ENCODE measurements at places on chromosomes 1 and 21. TPM values are rescaled to one million over a fixed set of nuclear protein-coding genes. Genes with fewer than 3 reads are reported as not detected.

DNA sequence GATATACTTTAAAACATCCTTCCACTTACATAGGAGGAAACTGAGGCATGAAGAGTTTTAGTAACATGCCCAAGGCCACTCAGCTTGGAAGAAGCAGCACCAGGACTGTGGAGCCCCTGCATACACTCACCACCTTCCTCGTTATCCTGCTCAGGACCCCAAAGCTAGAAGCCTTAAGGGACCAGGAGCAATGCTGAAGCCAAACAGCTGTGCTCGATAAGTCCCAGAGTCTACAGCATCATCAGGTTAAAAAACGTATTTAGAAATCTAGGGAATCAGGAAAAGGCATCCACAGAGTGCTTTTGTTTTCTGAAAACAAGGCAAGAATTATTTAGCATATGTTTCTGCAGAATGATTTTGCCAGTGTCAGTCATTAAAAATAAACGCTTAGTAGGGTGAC is 301.7 kb upstream of the ESRRG start:
- no peak for DNase-seq

- DNase-seq = no peak
Measured at GRCh38 chr21:29168891-29169315, 38.5 kb downstream of the MAP3K7CL start.

KPRP gene
- not detected for polyA plus RNA-seq

GRCh38 chr21:39630827-39631226 is 18.1 kb downstream of the B3GALT5 start:
- DNase-seq = no peak

FASLG gene
- polyA plus RNA-seq = 0.20 TPM

- DNase-seq = no peak
Measured at GRCh38 chr1:161511018-161511755, 5.9 kb downstream of the FCGR2A start.

DNA sequence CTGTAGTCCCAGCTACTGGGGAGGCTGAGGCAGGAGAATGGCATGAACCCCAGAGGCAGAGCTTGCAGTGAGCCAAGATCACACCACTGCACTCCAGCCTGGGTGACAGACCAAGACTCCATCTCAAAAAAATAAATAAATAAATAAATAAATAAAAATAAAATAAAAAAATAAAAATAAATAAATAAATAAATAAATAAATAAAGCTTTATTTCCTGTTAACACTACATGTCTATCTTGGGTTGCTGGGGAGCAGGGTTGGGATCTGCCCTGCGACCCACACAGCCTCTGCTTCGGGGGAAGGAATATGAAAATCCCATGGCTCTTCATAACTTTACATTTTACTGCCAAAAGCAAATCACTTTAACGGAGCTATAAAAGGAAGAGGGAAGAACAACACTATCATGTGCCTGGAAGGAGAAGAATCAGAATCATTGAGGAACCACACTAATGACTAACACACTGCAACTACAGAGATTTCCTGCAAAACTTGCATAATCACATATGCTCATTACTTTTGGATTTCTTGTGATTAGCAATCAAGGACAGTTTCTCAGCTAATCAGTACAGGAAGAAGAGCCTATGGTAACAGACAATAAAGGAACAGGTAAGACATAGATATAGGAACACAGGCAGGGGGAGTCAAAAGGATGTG is 72.8 kb upstream of the CD55 start:
- no peak for DNase-seq

BRDT gene
- polyA plus RNA-seq = not detected

DNA sequence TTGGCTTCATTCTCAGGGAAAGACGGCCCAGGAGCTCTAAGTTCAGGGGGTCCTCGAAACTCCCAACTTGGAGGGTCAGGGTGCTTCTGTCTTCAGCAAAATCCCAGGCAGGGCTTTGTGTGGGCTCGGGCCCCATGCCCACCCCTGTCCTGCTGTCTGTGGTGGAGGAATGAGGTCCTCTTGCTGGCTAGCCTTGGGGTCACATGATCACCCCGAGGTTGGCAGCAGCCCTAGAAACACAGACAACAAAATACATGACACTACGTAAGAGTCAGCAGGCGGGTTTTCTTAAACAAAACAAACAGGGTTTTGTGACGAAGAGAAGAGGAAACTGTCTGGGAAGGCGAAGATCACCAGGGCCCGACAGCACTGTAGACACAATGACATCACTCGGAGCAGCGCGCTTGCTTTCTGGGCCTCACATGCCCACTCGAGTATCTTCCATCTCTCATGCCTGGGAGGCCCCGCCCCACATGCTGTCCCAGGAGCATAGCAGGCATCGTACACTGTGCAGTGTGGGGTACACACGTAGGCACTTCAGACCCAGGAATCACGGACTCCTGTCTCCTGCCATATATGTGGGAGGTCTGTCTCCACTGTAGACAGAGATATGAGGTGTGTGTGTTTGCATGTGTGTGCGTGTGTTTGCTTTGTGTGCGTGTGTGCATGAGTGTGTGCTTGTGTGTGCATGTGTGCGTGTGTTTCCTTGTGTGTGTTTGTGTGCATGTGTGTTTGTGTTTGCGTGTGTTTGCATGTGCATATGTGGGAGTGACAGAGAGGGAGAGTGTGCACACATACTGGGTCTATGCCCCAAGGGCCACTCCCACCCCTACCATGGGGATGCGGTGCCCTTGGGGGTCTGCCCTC is 94.7 kb downstream of the SIK1 start:
- DNase-seq = peak; percentile 54

- no peak for DNase-seq
Measured at GRCh38 chr1:165137551-165138316, 218.8 kb downstream of the LMX1A start.

DNA sequence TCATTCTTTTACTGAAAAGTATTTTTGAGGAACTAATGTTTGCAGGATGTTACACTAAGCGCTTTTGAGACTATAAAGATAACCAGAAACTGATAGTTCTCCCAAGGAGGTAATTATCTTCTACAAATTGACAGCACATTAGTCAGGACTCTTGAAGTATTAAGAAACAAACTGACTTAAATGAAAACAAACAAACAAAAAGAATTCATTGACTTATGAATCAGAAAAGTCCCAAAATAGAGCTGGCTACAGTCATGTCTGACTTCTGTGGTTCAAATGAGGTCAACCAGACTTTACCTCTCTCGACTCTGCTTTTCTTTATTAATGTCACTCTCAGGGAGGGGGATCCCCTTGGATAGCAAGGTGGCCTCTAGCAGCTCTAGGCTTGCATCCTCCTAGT is 296.8 kb downstream of the TPR start:
- no peak for DNase-seq

DNA sequence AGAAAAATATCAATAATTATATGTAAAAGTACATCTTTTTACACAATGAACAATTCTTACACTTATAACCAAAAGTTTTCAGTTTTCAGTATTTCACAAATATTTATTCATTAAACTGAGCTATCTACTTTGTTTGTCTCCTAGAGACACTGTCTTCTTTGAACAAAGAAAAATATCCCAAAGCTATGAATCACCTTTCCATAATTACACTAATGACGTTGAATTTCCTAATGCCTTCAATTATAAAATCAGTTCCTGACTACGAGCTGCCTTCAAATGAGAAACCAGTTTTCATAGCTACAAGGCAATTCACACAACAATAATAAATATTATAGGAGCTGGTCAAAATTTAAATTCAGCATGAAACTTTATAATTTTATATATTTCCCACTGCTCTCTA is 201.8 kb upstream of the BRINP3 start:
- DNase-seq = no peak

DNA sequence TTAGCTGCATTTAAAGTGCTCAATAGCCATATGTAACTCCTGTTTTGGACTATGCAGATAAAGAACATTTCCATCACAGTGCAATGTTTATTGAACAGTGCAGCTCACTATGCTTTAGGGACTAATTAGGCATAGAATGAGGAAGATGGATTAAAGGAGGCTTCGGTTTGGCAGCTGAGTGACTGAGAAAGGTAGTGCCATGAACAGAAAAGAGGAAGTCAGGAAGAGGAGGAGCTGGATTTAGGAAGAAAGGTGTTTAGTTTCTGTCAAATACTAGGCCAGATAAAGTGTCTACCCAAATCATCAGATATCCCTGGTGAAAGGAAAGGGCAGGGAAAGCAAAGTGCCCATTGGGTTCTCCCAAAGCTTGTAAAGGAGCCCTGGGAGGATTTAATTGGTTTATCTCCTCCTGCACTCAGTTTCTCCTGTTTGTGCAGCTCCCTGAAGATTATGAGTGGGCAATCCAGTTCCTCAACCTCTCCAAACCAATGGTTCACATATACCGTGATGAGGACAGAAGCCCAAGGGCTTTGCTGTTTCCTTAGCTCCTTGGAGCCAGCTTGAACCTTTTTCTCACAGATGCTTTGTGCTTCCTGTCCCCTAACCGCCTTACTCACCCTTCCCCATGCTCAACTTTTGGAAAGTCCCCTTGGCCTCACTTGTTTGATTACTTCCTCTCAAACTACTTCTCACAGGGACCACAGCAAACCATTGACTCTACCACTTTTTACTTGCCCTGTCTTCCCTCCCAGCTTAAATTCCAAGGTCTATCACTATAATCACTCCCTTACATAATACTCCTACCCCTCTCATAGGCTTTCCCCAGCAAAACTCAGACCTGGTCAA is 3.5 kb upstream of the RAP1A start:
- no peak for DNase-seq

DNA sequence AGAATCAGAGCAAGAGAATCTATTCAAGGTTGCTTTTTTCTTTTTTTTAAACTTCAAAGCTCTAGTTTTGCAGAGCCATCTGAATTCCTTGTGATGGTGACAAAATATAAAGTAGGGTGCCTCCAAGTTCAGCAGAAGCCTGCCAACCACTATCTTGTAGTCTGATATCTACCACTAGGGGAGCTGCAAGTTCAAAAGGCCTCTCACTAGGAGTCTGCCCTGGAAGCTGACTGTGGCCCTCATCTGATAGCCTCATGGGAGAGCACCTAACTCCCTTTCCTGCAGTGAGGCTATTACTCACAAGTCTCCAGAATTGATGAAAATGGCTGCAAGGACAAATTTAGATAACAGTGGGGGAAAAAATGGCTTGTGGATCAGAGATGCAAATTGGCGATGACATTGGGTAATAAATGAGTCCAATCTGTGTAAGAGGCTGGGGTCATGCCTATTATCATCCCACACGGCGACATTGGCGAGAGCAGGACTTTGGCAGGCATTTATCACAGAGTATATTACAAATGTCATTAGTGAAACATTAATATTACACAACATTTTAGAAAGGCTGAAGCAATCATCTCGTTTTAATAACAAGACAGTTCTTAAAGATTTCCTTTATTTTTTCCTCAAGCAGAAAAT is 10.7 kb upstream of the ZP4 start:
- DNase-seq = no peak

DNA sequence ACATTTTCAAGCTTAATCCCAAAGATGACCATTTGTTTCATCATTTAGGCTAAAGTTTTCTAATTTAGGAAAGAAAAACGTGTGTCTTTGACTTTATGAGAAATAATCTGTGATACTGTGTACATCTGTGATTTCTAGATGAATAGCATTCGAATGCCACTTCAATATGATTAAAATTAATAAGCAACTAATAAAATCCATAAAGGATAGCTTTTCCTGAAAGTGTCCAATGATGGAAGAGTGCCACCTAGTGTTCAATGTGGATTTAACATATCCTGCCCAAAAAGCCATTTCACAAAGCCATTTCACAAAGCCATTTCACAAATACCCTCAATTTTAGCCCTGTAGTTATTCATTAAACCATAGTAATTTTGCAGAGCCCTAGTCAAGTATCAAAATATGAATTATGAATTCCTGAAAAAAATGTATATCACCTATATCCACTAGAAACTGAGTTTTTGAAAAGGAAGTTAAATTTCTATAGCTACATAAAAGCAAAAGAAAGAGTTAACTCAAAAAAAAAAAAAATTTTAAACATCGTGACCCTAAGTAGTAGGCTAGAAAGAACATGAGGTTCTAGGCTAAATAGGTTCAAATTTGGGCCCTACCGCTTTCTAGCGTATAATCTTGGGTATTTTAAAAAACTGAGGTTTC is 19.1 kb downstream of the NME7 start:
- DNase-seq = peak; percentile 73

DNA sequence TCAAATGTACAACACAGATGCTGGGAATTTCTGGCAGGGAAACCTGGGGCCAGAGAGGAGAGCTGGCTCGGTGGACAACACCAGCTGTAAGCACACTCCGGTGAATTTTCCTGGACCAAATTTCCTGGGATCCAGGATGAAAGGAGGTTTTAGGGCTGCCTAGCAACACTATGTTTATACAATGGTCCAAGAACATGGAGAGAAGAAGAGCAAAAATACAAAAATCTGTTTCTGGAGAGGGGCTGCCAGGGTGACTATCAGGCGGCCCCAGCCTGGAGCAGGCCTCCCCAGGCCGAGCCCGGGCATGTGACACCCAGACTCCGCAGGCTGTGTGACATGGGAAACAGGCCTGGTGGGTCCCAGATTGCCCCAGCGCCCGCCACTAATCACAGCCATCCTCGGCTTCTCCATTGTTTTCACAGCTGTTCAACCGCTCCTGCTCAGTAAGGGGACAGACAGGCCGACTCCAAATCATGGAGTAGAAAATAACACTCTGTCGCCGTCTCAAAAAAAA is 336.0 kb upstream of the NFIA start:
- DNase-seq = peak; percentile 94

- DNase-seq = no peak
Measured at GRCh38 chr1:181100934-181101333, 12.4 kb downstream of the IER5 start.

RGS1 gene
- polyA plus RNA-seq = 6.0 TPM

- DNase-seq = no peak
Measured at GRCh38 chr21:37532868-37533780, 166.6 kb downstream of the DYRK1A start.

DNA sequence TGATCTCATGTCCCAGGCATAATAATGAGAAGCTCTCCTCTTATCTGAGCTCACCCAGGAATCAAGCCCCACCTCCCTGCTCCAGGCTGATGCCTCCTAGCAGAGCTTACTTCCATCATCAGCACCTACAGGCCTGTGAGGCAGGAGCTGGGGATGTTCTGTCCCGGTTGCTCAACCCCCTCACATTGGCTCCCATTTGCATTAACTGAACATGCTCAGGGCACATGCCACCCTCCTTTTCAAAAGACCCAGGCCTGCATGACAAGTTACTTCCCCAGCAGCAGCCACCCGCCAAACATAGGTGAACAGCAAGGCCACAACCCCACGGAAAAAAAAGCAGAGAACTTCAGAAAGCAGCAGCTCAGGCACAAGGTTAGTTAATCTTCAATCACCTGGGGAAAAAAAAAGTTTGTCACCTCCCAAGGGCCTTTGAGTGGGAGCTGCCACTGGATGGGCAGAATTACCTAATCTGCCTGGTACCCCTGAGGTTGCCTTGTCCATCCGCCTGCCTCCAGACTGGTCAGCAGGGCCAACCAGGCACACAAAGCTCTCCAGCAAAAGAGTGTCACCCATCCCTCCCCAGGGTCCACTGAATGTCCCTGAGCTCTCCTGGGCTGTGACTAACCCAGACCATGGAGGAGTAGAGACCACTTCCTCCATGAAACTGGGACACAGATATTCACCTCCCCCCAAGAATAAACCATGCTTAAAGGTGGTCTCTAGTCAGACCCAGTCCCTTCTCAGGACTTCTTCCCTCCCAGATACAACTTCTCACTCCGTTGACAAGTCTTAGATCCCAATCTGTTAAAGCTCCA is 4.4 kb downstream of the KCNN3 start:
- DNase-seq = no peak

Data from muscle of arm (tissue), 14 donors.